ENCODE measurements at places on chromosomes 4 and X.
A peak's percentile ranks its signal among the peaks of the same experiment; 100 is the strongest.

DNA sequence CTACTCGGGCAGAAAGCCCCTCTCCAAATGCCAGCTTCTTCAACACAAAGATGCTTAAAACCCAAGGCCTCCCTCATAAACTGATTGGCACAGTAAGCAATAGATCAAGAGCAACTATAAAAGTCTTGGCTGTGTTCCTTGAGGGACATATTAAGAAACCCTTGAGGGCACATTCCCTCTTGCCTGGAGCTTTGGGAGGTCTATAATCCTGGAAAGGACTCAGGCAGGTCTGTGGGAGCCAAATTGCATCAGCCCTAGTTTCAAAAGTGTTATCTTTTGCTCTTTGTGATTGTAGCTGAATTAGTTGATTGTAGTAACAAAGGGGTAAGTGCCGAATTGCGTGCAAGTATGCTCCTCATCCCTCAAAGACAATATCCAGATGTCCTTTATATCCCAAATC is 18.6 kb upstream of the SETD7 start:
- no peak for DNase-seq

DNA sequence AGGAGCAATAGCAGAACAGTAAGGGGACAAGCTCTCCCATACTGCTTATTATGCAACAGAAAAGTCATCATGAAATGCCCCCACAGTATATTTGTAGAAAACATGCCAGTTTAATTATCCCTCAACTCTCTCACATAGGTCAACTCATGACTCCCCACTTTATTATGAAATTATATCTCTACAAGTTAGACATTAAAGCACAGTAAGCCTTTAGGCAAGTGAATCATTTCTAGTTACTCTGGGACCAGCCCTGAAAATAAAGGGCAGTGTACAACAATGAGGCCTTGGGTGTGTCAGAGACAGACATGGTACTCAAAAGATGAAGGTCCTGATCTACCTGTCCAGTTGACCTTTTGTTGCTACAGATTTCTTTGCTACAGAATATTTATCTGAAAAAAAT is 191.9 kb downstream of the FBXW7 start:
- no peak for DNase-seq

GRCh38 chrX:134935276-134935675 is 55.5 kb upstream of the SMIM10 start:
- DNase-seq: no peak

GRCh38 chr4:79250887-79251286 is 75.0 kb downstream of the NAA11 start:
- DNase-seq: no peak

DNA sequence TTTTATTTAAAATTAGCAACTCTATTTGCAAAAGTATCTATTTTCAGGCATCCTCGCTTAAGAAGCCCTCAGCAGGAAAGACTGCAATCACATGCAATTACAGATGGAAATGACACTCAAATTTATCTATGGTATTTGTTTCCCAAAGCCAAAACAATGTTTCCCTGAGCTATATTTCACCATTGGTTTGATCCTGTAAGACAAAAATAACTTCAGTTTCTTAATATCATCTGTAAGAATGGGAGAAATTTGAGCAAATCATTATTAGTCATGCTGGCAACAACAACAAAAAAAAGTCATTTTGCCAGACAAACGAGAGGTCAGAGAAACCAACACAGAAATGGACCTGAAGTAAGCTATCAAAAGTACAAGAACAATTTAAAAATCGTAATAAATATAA is 204.1 kb downstream of the NR3C2 start:
- no peak for DNase-seq

- no peak for DNase-seq
Measured at GRCh38 chrX:24167719-24168472, 18.4 kb downstream of the ZFX start.

DNA sequence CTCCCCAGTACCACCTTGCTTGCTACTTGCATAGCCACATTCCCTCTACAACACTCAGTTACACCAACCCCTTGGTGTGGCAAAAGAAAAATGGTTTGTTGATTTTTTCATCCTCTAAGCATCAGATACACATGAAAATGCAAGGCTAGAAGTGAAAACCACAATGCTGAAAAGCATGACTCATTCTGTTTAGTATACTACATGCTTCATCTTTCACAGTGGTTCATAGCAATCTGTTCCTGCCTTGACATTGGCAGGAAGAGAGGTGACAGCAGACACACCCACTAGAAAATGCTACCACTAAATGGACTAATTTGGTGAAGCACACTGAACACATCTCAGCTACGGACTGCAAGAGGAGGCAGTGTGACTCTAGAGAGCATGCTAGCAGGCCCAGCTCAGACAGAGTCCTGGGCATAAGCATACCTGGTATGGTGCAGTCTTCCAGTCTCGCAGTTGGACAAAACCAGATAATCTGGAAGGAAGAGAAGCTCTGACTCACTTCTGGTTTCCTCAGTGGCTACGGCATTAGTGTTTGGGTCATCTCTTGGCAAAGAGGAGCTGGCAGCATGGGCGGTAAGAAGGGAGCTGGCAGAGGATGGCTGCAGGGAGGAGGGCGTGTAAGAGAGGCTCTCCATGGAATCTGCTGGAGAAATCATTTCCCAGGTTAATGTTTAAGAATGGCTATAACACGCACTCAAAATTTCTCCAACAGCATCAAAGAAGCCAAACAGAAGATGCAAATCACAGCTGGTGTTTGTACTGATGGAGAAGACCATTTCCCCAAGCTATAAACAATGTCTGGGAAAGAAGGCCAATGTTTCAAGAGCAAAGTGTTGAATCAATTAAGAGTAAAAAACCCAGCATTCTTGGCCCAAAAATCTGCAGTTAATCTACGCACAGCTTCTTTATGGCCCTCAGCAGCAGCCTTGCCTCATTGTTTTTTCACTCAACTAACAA is 37.8 kb downstream of the GAB3 start:
- no peak for DNase-seq

GRCh38 chrX:124269881-124270280 is 62.6 kb upstream of the TEX13D start:
- DNase-seq: no peak

GRCh38 chr4:147284935-147285334 is 196.0 kb upstream of the EDNRA start:
- no peak for DNase-seq

DNA sequence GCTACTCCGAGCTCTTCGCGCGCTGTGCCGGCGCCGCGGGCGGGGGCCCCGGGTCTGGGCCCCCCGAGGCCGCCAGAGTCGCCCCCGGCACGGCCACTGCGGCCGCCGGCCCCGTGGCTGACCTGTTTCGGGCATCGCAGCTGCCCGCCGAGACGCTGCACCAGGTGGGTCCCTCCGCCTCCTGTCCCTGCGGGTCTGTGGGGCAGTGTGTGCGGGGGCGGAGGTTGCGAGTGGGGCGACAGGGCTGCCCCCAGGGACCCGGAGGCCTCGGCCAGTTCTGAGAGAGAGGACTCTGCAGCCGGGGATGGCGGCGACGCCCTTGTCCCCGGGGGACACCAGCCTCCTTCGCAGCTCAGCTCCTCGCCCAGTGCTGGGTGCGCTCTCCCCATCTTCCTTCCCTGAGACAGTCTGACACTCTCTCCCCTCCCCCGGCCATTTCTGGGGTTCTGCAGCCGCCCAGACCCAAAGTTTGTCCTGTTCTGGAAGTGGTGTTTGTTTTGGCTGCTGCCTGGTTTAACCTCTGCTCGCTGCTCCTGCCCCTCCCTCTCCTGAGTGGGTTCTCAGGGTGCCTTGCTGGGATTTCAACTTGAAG is 609 bp downstream of the REPS2 start:
- DNase-seq: no peak

- DNase-seq: no peak
Measured at GRCh38 chrX:125622899-125623298, 303.2 kb downstream of the TEX13C start.

- no peak for DNase-seq
Measured at GRCh38 chr4:48958582-48958981, 27.5 kb upstream of the CWH43 start.

DNA sequence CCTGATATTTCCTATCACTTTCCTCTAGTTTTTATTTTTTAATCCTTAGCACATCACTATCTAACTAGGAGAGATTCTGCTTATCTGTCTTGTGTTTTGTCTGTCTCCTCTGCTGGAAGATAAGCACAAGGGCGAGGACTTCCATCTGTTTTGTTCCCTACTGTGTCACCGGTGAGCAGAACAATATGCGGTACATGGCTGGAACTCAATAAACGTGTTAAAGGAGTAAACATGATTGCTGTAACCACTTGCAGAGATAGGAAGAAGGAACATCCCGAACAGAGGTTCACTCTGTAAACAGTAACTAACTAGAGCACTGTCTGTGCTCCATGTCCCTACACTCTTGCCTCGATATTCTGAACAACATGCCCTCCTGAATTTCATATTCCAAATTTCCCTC is 5.2 kb downstream of the HS3ST1 start:
- no peak for DNase-seq

- DNase-seq: peak; percentile 75
Measured at GRCh38 chr4:76067652-76068286, 6.7 kb upstream of the ART3 start.

- DNase-seq: no peak
Measured at GRCh38 chr4:7672601-7673000, 237.9 kb upstream of the PSAPL1 start.

GRCh38 chr4:141759796-141760425 is 123.5 kb downstream of the IL15 start:
- DNase-seq: no peak

- no peak for DNase-seq
Measured at GRCh38 chrX:42934020-42934726, 156.2 kb upstream of the PPP1R2C start.

GRCh38 chr4:1969928-1970723 is 38.6 kb downstream of the NELFA start:
- no peak for DNase-seq

DNA sequence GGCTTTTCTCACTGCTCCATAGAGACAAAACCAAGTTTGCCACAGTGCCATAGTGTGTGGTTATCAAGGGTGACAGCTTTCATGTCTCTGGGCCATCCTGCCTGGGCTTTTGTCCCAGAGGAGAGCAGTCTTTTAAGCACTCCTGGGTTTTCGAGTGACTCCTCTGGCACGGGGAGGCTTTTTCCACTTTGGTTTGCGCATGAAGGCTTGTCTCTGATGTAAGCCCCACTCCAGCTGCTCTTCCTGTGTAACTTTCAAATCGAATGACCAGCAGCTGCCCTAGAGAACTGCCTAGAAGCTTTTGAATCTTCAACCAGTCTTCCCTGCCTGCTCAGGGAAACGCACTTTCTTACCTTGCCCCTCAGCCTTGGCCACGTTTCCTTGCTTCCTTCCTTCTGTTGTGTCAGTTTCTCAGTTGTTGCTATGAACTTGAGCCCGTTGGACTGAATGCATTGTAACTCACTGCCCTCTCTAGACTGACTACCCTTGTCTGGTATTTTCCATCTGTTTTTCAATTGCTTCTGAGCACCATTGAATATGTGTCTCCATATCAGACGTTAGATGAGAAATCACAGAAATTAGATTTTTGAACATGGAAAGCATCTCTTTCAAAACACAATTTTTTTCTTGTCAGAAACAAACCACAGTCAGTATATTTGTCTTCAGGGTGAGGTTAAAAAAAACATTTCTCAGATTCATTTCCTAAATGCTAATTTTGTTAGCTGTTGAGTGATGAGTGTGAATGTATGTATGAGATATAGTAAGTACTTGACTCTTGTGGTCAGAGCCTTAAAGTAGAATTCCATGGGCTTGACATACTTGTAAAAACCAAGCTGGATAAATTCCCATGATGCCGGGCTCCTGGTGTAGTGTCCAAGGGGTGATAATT is 45.3 kb downstream of the SLC9A6 start:
- DNase-seq: no peak

DNA sequence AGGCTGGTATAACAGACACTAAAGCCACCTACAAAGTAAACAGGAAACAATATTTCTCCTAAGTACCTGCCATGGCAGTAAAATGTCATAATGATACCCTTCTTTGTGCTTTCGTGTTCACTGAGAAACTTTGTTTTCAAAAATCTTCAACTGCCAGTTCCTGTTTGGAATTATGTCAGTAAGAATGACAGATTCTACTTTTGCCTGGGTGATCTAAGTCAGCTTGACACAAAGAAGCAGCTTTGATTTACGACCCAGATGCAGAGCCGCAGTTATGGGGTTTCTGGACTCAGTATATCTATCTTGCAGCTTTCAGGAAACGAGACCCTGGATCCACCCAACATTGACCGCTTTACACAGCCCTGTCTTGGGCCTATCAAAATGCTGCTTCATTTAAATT is 71.2 kb downstream of the SNX25 start:
- DNase-seq: no peak

GRCh38 chr4:113232194-113232593 is 182.7 kb downstream of the ANK2 start:
- DNase-seq: no peak

GRCh38 chr4:22556495-22556894 is 40.6 kb upstream of the ADGRA3 start:
- DNase-seq: no peak

GRCh38 chrX:44915361-44915868 is 42.4 kb downstream of the KDM6A start:
- DNase-seq: no peak

- no peak for DNase-seq
Measured at GRCh38 chrX:69503782-69504625, at the start of gene NALF2. Gene NALF2 (plus strand): TSS chrX:69504326. CDS start chrX:69505283, 957 bp downstream.

- no peak for DNase-seq
Measured at GRCh38 chrX:130626521-130626920, 224.7 kb downstream of the RBMX2 start.

DNA sequence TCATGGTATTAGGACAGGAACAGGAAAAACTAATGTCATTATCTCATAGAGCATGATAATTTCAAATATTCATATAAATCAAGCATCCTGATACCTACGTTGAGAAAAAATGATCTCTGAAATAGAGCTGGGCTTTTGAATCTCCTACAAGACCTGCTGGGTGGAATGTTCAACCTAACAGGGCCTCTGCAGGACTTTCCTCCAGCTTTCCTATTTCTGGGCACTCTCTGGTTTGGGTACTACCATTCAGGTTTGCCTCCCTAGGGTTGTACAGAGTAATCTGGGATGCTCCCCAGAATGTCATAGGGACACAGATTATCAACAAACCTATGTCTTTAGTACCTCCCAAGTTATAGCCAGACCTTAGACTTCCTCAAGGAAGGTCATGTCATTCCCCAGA is 108.9 kb downstream of the CDS1 start:
- DNase-seq: no peak

- no peak for DNase-seq
Measured at GRCh38 chr4:82430964-82431745, 765 bp downstream of the ENOPH1 start.

DNA sequence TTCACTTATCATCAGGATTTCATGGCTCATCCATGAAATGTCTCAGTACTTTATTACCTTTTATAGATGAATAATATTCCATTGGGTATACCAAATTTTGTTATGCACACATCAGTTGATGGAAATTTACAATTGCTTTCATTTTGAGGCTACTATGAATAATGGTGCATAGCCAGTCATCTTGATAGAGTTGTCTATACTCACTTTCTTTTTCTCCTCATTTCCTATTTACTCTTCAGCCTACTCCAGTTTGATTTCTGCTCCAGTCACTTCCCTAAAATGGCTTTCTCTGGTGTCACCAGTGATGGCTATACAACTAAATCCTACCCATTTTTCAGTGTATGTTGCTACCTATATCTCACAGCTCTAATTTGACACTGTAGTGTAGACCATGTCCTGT is 743.5 kb upstream of the MAGEB2 start:
- no peak for DNase-seq

All from activated CD4-positive, alpha-beta T cell treated with anti-CD3 and anti-CD28 coated beads, Interleukin-2, amount 50 U/mL, for 24 hours (primary cell).